GM12878 (cell line): ENCODE measurements at places on chromosomes 11 and 22.

GRCh38 chr22:21714059-21714770 is 21.4 kb downstream of the YPEL1 start:
- DNase-seq = no peak

- DNase-seq = no peak
These were observed 227.9 kb upstream of the GRIA4 start for GRCh38 chr11:105381941-105382340.

DNA sequence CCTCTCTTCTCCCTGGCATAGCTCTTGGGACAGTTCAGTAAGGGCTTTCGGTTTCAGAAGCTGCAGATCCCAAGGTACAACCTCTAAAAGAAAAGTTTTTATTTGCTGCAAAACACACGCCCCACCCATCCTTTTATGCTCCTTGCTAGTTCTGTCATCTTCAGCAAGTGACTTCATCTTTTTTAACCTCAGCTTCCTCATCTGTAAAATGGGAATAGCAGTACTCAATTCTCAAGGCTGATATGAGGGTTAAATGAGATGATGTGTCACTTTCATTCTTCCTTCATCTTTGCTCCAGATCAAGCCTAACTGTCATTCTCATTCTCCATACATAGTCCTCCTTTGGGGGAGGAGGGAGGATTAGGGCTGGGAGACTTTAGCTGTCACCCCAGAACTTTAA is 90.0 kb upstream of the ALX4 start:
- no peak for DNase-seq

GRCh38 chr11:18721561-18722292 is 4.3 kb downstream of the IGSF22 start:
- no peak for DNase-seq

DNA sequence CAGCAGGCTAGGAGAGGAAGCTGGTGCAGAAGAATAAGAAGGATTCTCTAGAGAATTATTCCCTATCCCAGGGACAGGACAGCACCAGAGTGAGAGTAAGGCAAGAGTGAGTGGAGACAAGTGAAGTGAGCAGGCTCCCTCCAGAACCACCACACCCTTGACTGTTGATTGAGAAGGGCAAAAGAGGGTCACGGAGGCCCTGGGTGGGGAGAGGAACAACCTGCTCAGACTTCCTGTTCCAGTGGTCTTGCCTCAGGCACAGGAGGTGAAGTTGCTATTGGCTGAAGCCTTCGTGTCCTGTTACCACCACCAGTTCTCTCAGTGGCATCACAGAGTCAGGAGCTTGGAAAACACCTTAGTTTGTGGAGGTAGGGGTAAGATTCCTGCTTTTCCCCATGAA is 51.7 kb upstream of the CCDC89 start:
- no peak for DNase-seq

DNA sequence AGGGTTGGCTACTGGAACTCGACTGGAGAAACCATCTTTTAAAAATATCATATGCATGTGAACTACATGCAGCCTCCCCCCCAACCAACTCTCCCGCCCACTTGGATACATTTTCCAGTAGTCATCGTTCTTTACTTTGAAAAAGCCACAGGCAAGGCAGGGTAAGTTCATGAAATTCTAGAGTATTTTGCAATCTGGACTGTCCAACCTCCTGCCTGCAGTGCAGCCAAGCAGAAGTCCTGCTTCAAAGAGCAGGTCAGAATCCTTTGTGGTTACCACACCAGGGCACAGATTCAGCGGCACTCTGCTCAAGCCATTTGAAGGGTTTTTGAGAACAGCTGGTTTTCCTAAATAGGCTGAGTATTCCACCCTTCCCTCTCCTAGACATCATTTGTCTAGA is 12.1 kb downstream of the ELF5 start:
- DNase-seq = no peak
